ENCODE measurements at places on chromosomes 6 and 20.

- no peak for DNase-seq
These were observed 35.1 kb downstream of the PM20D2 start for GRCh38 chr6:89180971-89181370.

- DNase-seq = no peak
These were observed 20.4 kb upstream of the LAMA4 start for GRCh38 chr6:112274774-112275173.

GRCh38 chr6:128068119-128068479, 167.2 kb upstream of the THEMIS start:
- DNase-seq = no peak

GRCh38 chr6:3415082-3415453, 41.8 kb downstream of the SLC22A23 start:
- no peak for DNase-seq

- DNase-seq = no peak
These were observed 157.5 kb downstream of the GRM4 start for GRCh38 chr6:33988121-33989015.

GRCh38 chr20:16064989-16065707, 508.1 kb downstream of the KIF16B start:
- DNase-seq = no peak

- DNase-seq = no peak
These were observed 8.6 kb upstream of the FKBP1A start for GRCh38 chr20:1401451-1401907.

GRCh38 chr6:2296781-2297180, 51.4 kb upstream of the GMDS start:
- DNase-seq = no peak

DNA sequence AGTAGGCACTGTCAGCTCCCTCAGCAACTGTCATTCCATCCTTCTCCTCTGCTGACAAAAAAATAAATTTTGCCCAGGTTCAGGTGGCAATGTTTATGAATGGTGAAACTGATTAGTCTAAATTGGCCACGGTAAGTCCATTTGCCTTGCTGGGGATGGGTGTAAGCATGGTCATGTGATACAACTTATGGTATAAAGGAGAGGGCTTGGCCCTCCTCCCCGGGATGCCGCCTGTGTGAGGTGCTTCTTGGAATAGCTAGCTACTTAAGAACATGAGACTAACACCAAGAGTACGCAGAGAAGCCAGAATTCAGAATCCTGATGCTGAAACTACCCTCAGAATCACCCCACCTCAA, 94.4 kb upstream of the MAP7 start:
- no peak for DNase-seq

- no peak for DNase-seq
These were observed 35.6 kb upstream of the TGM3 start for GRCh38 chr20:2260250-2260649.

GRCh38 chr6:62285612-62286469, at the start of gene KHDRBS2:
KHDRBS2 (minus strand) TSS chr6:62286225.
- DNase-seq = no peak

DNA sequence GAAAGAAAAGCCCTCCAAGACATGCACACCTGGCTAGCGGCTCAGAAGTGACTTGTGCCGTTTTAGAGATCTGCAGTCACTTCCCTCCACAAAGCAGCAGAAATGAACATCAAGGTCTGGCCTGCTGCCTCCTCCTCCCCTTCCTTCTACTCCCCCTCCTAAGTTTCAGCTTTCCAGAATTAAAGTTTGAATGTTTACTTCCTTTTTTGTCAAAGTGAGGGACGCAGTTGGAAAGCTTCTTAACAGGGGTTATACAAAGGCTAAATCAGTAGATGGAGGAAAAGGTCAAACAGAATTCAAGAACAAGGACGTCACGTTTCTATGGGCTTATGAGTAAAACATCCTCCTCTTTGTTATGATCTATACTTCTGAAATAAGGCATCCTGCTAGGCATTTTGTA, 227.7 kb downstream of the SLC35F1 start:
- no peak for DNase-seq

- no peak for DNase-seq
These were observed 175.2 kb downstream of the ZMYND8 start for GRCh38 chr20:47181056-47181862.

- no peak for DNase-seq
These were observed 274.5 kb upstream of the NRSN1 start for GRCh38 chr6:23851522-23851921.

GRCh38 chr6:152943260-152943897, 39.5 kb downstream of the FBXO5 start:
- no peak for DNase-seq

DNA sequence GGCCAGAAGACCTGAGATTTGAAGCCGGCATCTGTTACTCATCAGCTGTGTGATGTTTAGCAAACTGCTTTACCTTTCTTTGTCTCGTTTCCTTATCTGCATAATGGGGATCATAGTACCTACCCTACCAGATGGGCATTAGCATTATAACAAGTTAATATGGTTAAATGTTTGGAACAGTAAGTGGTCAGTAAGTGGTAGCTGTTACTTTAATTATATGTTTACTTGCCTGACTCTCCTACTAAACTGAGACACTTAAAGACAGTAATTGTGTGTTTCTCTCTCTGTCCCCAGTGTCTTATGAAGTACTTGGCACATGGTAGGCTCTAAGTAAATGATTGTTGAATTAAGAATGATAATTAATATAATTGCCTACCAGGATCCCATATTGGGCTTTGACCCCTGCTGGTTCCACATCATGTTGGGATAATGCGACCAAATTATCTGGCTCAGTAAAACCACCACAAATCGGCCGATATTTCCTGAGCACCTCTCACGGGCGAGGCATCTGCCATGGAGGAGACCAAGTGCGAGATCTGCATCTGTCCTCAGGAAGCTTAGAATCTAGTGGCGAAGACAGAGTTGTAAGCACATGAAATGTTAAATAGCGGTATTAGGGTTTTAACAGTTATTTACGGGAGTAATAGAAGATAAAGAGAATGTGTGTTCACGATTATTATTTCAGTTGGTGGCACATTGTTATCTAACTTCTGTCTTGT, 31.4 kb downstream of the PTK7 start:
- DNase-seq = no peak

GRCh38 chr6:159761129-159761872, 544 bp upstream of the ACAT2 start:
- DNase-seq = peak; percentile 12

- no peak for DNase-seq
These were observed 199.5 kb downstream of the ADGRB3 start for GRCh38 chr6:68834551-68834950.

- DNase-seq = no peak
These were observed 428.6 kb downstream of the HACE1 start for GRCh38 chr6:104431096-104431495.

GRCh38 chr6:38909015-38909730, 139.4 kb upstream of the GLP1R start:
- no peak for DNase-seq

GRCh38 chr6:13462458-13463327, 24.7 kb downstream of the GFOD1 start:
- no peak for DNase-seq

- DNase-seq = no peak
These were observed 4.0 kb downstream of the CITED2 start for GRCh38 chr6:139370283-139370998.

GRCh38 chr20:60718743-60719480, 533.1 kb upstream of the CDH4 start:
- no peak for DNase-seq

- DNase-seq = peak; percentile 52
These were observed 92.0 kb downstream of the ATXN1 start for GRCh38 chr6:16669227-16669626.

DNA sequence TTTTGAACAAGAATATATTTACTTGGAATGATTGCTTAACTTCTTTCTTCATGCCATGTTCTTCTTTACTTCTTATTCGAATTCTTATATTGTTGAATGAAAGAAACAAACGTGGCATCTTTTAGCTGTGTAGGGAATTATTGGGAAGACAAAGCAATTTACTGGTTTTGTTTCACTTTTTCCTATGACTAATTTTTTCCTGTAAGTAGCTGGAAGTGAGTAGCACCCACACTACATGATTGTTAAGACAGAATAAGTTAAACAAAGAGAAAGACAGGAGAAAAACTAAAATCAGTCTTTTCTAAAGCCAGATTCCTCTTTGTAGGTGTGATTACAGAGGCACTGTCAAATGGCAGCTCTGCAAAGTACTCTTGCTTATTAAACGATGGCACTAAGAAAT, 593.4 kb downstream of the EYS start:
- no peak for DNase-seq

DNA sequence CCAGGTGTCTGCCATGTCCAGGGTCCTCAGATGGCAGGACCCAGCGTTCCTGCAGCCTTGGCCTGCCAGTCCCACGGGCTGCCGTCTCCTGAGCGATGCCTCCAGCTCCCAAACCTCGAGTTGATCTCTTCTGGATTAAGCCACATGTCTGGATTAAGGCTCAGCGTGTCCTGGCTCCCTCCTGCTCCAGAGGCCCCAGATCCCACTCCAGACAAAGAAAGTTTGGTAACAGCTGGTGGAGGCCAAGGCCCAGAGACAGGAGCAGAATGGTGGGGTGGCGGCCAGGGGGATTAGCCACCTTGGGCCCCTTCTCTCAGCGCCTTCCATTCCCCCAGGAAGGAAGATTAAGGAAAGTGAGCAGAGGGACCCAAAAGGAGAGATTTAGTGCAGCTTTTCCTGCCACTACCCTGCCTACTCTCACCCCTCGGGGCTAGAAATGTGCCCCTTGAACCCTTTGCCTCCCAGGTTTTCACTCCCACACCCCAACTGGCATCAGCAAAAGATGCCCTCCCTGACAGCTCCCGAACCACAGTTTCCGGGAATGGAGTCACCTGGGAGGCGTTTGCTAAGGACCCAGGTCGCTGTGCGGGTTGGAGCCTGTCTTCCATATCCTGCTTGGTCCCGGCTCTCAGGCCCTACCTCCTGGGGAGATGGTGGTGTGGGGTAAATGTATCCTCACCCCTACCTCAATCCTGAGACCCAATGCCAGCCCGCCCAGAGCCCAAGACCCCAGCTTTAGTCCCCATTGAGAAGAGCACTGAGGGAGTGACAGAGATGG, 6.9 kb downstream of the SPDEF start:
- no peak for DNase-seq

- DNase-seq = no peak
These were observed 433.6 kb downstream of the RNF144B start for GRCh38 chr6:18820725-18821124.

DNA sequence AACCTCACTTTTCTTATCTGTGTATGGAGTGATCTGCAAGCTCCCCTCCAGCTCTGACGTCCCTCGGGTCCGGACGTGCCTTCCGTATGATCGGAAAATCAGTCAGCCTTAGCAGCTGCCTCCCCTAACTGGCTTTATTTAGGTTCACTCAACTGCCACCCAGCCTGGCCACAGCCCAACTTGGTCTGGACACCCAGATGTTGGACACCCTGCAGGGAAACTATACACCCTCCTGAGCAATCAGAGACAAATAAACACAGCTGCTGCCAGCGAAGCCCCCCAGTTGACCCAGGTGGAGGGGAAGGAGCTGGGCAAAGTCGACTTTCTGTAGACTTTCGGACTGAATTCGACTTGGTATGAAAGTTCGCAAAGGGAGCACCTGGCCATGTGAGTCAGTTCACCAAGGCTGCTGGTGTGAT, 28.9 kb downstream of the TBC1D7 start:
- DNase-seq = no peak
